IMR-90 (cell line): ENCODE measurements at places on chromosomes 1 and 21. TPM values are rescaled to one million over a fixed set of nuclear protein-coding genes. Genes with fewer than 3 reads are reported as not detected.
A peak's percentile ranks its signal among the peaks of the same experiment; 100 is the strongest.

GJA8 gene
- not detected in 2 replicates for total RNA-seq

VCAM1 gene
- 19.7 and 21.1 TPM in 2 replicates for total RNA-seq

DNA sequence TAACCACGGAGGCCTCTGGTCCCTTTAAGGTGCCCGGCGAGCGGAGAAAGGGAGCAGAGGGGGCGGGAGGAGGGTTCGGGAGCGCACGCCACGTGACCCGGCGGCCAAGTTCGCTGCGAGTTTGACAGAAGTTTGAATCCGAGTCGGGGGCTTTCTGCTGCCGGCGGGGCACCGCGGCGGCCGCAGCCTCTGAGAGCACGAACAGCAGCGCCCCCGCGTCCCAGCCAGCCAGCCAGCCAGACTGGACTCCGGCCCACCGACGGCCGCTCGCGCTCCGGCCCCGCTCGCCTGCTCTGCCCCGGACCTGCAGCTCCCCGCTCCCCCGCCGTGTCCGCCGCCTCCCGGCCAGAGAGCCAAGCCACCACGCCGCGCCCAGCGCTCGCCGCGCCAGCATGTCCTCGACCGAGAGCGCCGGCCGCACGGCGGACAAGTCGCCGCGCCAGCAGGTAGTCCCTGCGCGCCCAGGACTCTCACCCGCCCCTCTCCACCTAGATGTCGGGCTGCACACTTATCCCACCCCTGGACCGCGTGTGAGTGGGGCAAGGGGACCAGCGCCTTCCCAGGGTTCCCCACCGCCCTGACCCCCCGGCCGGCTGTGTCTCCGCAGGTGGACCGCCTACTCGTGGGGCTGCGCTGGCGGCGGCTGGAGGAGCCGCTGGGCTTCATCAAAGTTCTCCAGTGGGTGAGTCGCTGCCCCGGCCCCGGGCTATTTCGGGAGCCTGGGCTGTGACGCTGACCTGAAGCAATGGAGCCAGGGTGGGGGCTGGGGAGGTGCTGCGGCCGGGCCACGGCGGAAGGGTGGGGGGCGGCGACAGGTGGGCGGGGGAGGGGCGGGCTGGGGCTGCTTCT, at the start of gene SYPL2:
Gene SYPL2, plus strand, starts transcription at position 95 of the 849 bp plus-strand sequence. Its CDS starts 298 bp downstream, at position 393.
- DNase-seq = peak; percentile 12

GRCh38 chr1:176939993-176940392, 224.5 kb downstream of the ASTN1 start:
- DNase-seq = no peak

GRCh38 chr1:19410393-19410792, 74.9 kb downstream of the CAPZB start:
- DNase-seq = no peak
